Activated naive CD8-positive, alpha-beta T cell treated with anti-CD3 and anti-CD28 coated beads, Interleukin-2, amount 10 ng/mL, durations not matched to agents 7 days and 5 days (primary cell): ENCODE measurements at places on chromosomes 7 and 10. TPM values are rescaled to one million over a fixed set of nuclear protein-coding genes. Genes with fewer than 3 reads are reported as not detected.

The TMEM236 gene
- total RNA-seq, result 0.08 TPM

The CFAP70 gene
- 2.0 TPM for total RNA-seq

The AGR2 gene
- total RNA-seq, result not detected

DNA sequence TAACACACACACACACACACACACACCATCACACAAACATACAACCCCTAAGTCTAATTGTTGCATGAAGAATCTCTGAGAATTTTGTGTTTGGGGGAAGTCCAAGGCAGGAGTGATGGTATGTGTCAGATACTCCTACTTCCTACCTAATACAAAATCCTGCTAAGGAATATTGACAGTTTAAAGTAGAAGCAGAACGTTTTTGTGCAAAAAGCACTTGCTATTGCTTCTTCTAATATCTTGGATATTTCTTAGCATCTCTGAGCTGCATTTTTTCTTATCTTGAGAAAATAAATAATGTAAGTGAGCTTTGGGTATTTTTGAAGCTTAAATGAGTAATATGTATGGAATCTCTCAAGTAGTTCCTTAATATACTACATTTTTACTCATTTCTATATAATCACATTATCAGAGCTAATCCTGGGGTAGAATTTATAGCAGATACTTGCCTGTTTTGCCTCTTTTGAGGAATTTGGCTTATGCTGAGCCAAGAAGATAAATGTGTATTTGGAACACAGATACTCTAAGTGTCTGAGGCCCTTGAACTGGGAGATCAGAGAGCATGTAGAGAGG is 212.3 kb downstream of the DKK1 start:
- no peaks in the 10 kb centered on the region for H3K4me1 ChIP-seq
- no peak for DNase-seq
- H3K4me3 ChIP-seq, result no peak overlapping the region
- no peaks in the 10 kb centered on the region for H3K36me3 ChIP-seq
- no peaks in the 10 kb centered on the region for H3K27me3 ChIP-seq

DNA sequence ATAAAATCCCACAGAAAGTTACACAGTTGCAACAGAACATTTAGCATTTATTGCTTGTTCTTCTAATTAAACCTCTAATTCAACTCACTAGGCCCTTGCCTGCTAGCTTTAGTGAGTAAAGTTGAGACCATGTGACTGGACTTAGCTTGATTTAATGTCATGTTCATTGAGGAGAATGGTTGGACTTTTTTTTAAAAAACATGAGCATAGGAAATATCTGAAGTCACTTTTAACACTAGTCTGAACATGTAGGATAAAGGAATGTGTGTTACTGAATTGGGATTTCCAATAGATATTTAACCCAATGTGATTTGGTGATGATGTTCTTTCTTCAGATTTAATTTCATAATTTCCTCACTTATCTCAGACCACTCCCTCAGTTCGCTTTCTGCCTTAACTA is 24.6 kb upstream of the GLCCI1 start:
- no peak for DNase-seq
- peak overlapping the region; percentile 91 for H3K27ac ChIP-seq
- H3K36me3 ChIP-seq, result peaks cover 3% of the 10 kb centered on the region

GRCh38 chr7:55438757-55439525 is 73.8 kb downstream of the LANCL2 start:
- peaks cover 7% of the 10 kb centered on the region for H3K4me1 ChIP-seq
- no peaks in the 10 kb centered on the region for H3K27me3 ChIP-seq
- H3K27ac ChIP-seq, result no peak overlapping the region
- DNase-seq, result no peak
- no peaks in the 10 kb centered on the region for H3K36me3 ChIP-seq

- no peaks in the 10 kb centered on the region for H3K4me1 ChIP-seq
- no peak overlapping the region for H3K4me3 ChIP-seq
Observed at GRCh38 chr10:123017421-123018165, 8.8 kb downstream of the ACADSB start.

- H3K4me1 ChIP-seq, result no peaks in the 10 kb centered on the region
- peaks cover 2% of the 10 kb centered on the region for H3K27me3 ChIP-seq
Observed at GRCh38 chr7:103795107-103795506, 194.4 kb downstream of the RELN start.

GRCh38 chr7:108623220-108623619 is 53.5 kb downstream of the DNAJB9 start:
- DNase-seq, result no peak
- H3K4me3 ChIP-seq, result no peak overlapping the region
- no peaks in the 10 kb centered on the region for H3K36me3 ChIP-seq
- H3K27me3 ChIP-seq, result peaks cover 8% of the 10 kb centered on the region
- no peak overlapping the region for H3K27ac ChIP-seq

- no peak overlapping the region for H3K27ac ChIP-seq
- no peak for DNase-seq
- H3K4me3 ChIP-seq, result no peak overlapping the region
Observed at GRCh38 chr7:19560111-19560883, 148.5 kb downstream of the POLR1F start.

- no peak overlapping the region for H3K27ac ChIP-seq
- DNase-seq, result no peak
- H3K4me3 ChIP-seq, result no peak overlapping the region
- H3K36me3 ChIP-seq, result no peaks in the 10 kb centered on the region
Observed at GRCh38 chr7:98669329-98670000, 52.4 kb downstream of the NPTX2 start.

DNA sequence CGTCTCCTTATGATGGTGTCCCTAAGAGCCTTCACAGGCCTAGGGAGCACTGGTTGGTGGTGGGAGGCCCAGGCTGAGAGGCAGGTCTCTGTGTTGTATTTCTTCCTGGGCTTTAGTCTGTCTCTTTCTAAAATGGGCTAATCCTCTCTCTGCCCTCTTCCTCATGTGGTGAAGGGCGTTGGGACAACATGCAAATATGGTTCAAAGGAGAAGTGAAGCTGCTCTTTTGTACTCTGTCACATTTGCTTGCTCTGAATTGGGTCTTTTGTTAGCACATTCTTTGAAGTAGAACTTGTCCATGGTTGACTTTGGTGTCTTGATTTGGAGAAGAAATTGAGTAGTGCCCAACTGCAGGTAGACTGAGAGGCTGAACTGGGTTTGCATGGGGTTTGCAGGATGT is 814 bp downstream of the HK1 start:
- DNase-seq, result no peak
- no peak overlapping the region for H3K27ac ChIP-seq
- H3K4me1 ChIP-seq, result no peaks in the 10 kb centered on the region
- H3K4me3 ChIP-seq, result no peak overlapping the region
- H3K27me3 ChIP-seq, result peaks cover 6% of the 10 kb centered on the region

DNA sequence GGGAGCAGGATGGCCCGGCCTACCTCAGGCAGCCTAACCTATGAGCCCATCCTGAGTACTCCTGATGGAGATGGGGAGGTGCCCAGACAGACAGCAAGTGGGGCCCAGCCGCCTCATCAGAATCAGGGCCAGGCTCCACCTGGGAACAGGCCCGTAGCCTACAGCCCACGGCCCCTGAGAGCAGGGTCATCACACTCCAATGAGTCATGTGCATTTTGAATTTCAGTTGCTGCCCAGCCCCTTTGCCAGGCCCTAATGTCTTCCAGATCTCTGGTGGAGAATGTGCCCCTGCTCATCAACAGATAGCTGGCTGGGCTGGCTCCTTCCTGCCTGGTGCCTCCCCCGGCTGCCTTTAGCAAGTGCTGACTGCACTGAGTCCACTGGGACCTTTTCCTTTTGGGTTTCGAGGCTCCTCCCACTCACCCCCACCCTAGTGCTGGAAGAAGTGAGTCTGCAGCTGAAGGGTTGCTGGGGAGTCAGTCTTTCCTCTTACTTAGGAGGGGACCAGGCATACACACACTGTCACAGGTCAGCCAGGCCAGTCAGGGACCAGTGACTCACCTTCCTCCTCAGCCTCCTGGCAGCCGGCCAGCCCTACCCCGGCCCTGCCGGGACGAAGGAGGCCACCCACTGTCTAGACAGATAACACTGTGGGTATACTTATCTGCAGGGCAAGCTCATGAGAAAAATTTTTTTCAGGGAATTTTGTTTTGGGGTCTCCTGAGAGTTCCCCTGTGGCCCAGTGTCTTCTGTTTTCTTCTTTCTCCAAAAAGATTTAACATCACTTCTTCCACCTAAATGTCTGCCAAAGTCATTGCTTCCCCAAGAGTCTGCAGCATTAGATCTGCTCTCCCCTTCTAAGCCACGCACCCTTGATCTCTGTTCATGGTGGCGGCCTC is 9.1 kb upstream of the ASIC3 start:
- no peak for DNase-seq
- peak overlapping the region; percentile 58 for H3K27ac ChIP-seq
- H3K27me3 ChIP-seq, result no peaks in the 10 kb centered on the region
- H3K4me1 ChIP-seq, result peaks cover 4% of the 10 kb centered on the region
- peaks cover 2% of the 10 kb centered on the region for H3K36me3 ChIP-seq

DNA sequence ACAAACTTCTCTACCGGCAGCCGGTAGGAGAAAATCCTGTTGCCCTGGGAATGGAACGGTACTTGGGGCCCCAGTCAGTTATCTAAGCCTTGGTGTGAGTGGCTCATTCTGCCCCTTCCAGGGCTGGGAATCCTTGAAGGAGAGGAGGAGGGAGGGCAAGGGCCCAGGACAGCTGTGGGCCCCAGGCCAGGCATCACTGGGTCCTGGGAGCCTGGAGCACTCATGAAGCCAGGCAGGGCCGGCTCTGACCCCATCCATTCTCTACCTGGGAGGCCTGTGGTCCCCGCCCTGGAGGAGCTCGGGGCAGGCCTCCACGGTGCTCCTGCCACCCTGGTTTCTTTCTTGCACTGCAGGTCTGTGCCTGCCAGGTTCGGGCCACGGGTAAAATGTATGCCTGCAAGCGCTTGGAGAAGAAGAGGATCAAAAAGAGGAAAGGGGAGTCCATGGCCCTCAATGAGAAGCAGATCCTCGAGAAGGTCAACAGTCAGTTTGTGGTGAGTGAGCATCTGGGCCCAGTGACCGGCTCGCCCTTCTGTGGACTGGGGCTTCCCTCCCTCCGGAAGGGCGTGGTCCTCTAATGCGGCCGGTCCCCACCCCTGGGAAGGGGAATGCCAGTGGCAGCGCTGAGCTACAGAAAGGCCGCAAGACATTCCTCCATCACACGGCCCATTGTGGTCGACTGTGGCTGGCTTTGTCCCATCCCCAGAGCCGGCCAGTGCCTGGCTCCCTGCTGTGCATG is 111.3 kb downstream of the RGS10 start:
- no peak overlapping the region for H3K4me3 ChIP-seq
- H3K27me3 ChIP-seq, result no peaks in the 10 kb centered on the region

- peaks cover 34% of the 10 kb centered on the region for H3K4me1 ChIP-seq
- peaks cover 34% of the 10 kb centered on the region for H3K36me3 ChIP-seq
- no peak for DNase-seq
- H3K27me3 ChIP-seq, result no peaks in the 10 kb centered on the region
Observed at GRCh38 chr7:135965602-135966001, 11.6 kb downstream of the MTPN start.

DNA sequence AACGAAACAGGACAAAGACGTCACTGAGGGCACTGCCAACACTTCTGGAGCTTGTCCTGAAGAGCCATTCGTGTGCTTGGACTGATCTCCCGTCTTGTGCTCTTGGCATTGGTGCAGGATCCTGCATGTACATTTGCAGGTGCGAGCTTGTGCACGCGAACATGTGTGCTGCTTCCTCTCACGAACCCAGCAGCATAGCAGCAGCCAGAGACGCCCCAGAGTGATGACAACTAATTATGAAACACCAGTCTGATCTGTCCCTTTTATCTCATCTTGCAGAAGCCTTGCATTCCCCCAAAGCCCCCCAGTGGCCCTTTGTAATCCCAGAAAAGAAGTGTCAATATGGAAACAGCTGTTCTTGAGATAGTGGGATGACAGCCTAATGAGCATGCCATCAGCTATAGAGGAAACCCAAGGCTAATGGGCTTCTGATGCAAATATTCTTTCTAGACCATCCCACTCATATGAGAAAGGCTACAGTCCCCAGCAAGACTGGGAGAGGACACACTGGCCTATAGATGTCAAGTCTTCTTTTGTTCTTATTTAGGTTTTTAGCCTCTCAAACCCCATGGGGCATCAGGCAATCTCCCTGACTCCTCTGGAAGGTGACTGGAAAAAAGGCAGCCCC is 310.6 kb downstream of the FRMD4A start:
- no peak overlapping the region for H3K4me3 ChIP-seq
- H3K27ac ChIP-seq, result no peak overlapping the region
- H3K4me1 ChIP-seq, result peaks cover 9% of the 10 kb centered on the region
- DNase-seq, result no peak

- H3K36me3 ChIP-seq, result no peaks in the 10 kb centered on the region
- DNase-seq, result peak; percentile 69
- peaks cover 51% of the 10 kb centered on the region for H3K27me3 ChIP-seq
- peaks cover 11% of the 10 kb centered on the region for H3K4me1 ChIP-seq
- no peak overlapping the region for H3K27ac ChIP-seq
Observed at GRCh38 chr10:103493916-103494877, 692 bp downstream of the NEURL1 start.

DNA sequence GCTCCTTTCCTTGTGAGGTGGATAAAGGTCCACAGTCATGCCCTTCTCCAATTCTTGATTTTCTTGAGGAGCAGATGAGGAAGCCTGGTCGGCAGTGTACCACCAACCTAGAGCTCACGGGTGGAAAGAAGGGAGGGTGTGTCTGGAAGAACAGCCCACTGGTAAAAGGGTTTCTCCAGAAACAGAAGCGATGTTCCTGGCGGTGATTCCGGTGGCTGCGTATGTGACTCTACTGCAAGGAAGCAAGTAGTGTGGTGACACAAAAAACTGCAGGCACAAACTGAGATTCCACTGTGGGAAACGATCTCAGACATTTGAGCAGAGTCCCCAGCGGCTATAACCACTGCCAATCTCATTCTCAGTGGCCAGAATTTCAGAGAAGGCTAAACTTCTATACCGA is 65.9 kb upstream of the ATP6V0A4 start:
- DNase-seq, result no peak
- peaks cover 5% of the 10 kb centered on the region for H3K36me3 ChIP-seq
- H3K4me3 ChIP-seq, result no peak overlapping the region
- H3K27me3 ChIP-seq, result no peaks in the 10 kb centered on the region

GRCh38 chr7:149773446-149774236 is at the start of gene ZNF467:
Gene ZNF467 (minus strand): TSS chr7:149773588. CDS start chr7:149771032, 2,556 bp downstream.
- H3K4me1 ChIP-seq, result peaks cover 2% of the 10 kb centered on the region
- peak within 1 kb of the TSS; percentile 84 for H3K4me3 ChIP-seq
- peak; percentile 41 for DNase-seq
- no peak within 1 kb of the TSS for H3K27ac ChIP-seq
- H3K27me3 ChIP-seq, result peaks cover 36% of the 10 kb centered on the region
- H3K36me3 ChIP-seq, result no peaks in the 10 kb centered on the region

- no peak overlapping the region for H3K4me3 ChIP-seq
- peaks cover 46% of the 10 kb centered on the region for H3K27me3 ChIP-seq
- DNase-seq, result no peak
- H3K36me3 ChIP-seq, result no peaks in the 10 kb centered on the region
- H3K4me1 ChIP-seq, result peaks cover 8% of the 10 kb centered on the region
Observed at GRCh38 chr7:149743476-149744255, 29.7 kb downstream of the ZNF467 start.

DNA sequence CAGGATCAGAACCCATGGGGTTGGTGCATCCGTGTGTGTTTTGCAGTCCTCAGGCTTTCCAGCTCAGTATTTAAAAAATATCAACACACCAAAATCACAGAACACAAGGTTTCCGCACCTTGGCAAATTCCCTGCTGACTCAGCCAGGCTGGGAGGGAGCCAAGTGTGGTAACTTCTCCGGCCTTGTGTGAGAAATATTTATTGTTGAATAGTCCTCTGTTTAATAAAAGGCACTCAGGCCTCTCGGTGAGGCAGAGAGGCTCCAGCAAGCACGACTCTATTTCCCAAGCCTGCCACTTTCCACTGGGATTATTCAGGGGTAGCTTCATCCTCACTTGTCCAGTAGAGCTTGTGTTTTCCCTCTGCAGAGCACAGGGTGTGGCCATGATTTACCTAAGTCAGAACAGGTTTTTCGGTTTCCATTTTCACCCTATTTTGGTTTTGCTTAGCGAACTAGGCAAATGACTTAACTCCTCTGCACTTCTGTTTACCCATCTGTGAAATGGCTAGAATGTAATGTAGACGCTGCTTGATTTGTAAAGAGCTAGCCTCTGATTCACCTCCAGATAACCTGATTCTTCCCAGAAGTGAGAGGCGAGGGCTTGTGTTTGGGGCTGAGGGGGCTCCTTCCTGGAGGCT is 13.0 kb upstream of the CHST15 start:
- no peak overlapping the region for H3K27ac ChIP-seq
- no peak for DNase-seq
- peaks cover 2% of the 10 kb centered on the region for H3K4me1 ChIP-seq
